CD8-positive, alpha-beta memory T cell (primary cell): ENCODE measurements at places on chromosomes 11 and 22. TPM values are rescaled to one million over a fixed set of nuclear protein-coding genes. Genes with fewer than 3 reads are reported as not detected.

TUB gene
- 0.24 TPM for total RNA-seq

RASL10A gene
- not detected for total RNA-seq

CBLIF gene
- not detected for total RNA-seq

OR52N4 gene
- 0.22 TPM for total RNA-seq

THY1 gene
- 0.40 TPM for total RNA-seq

GRCh38 chr11:32659672-32660071, 76.0 kb downstream of the EIF3M start:
- no peak for DNase-seq
- no peak overlapping the region for H3K27ac ChIP-seq
- no peaks in the 10 kb centered on the region for H3K36me3 ChIP-seq
- H3K4me3 ChIP-seq, result no peak overlapping the region
- H3K27me3 ChIP-seq, result no peaks in the 10 kb centered on the region
- H3K4me1 ChIP-seq, result no peaks in the 10 kb centered on the region

DNA sequence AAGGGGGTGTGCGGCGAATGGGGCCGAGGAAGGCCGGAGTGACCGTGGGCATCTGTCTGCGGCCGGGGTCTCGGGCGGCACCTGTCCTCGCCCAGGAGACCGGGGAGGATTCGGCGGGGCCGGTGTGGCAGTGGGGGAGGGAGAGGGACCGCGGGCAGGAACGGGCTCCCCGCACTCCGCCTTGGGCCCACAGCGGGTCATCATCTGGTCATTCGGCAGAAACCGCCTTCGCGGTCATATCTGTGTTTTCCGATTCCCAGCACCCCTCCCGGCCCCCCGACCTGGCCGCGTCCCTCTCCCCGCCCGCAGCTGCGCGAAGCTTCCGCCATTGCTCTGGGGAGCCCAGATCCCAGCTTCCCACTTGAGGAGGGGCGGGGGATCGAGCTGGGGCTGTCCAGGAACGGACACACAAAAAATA, 824 bp upstream of the CBX6 start:
- peaks cover 5% of the 10 kb centered on the region for H3K36me3 ChIP-seq
- peaks cover 44% of the 10 kb centered on the region for H3K4me1 ChIP-seq
- H3K27me3 ChIP-seq, result no peaks in the 10 kb centered on the region
- H3K27ac ChIP-seq, result peak overlapping the region; percentile 64

DNA sequence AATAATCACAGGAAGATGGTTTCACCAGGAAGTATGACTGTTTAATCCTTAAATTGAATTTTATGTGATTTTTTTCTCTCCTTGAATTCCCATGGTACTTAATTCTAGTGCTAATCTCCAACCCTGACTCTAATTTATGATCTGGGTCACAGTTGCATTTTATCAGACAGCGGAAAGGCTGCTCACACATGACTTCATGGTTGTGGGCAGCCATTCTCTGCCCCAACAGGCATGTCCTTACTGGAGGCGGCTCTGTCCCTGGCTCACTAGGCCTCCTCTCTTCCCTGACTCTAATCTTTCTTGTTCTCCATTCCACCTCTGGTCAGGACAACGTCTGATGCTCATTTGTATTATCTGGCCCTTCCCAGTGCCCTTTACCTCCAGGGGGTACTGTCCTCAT, 184.4 kb downstream of the CHST1 start:
- DNase-seq, result no peak
- H3K36me3 ChIP-seq, result no peaks in the 10 kb centered on the region
- no peak overlapping the region for H3K27ac ChIP-seq

GRCh38 chr11:94876222-94876621, 97.1 kb downstream of the CWC15 start:
- H3K4me3 ChIP-seq, result no peak overlapping the region
- H3K4me1 ChIP-seq, result no peaks in the 10 kb centered on the region
- no peak for DNase-seq
- H3K36me3 ChIP-seq, result no peaks in the 10 kb centered on the region

GRCh38 chr11:12223771-12224536, 113.6 kb downstream of the MICAL2 start:
- peaks cover 47% of the 10 kb centered on the region for H3K4me1 ChIP-seq
- H3K36me3 ChIP-seq, result peaks cover 9% of the 10 kb centered on the region
- no peak for DNase-seq
- H3K27me3 ChIP-seq, result no peaks in the 10 kb centered on the region
- H3K27ac ChIP-seq, result peak overlapping the region; percentile 72
- H3K4me3 ChIP-seq, result peak overlapping the region; percentile 28

GRCh38 chr11:109745996-109746625, 324.1 kb downstream of the C11orf87 start:
- H3K27ac ChIP-seq, result no peak overlapping the region
- H3K4me3 ChIP-seq, result no peak overlapping the region
- no peak for DNase-seq
- H3K27me3 ChIP-seq, result no peaks in the 10 kb centered on the region

- no peak overlapping the region for H3K4me3 ChIP-seq
- DNase-seq, result peak; percentile 32
- H3K4me1 ChIP-seq, result peaks cover 31% of the 10 kb centered on the region
- no peaks in the 10 kb centered on the region for H3K27me3 ChIP-seq
These were observed 18.9 kb downstream of the LIMK2 start for GRCh38 chr22:31230871-31231621.

DNA sequence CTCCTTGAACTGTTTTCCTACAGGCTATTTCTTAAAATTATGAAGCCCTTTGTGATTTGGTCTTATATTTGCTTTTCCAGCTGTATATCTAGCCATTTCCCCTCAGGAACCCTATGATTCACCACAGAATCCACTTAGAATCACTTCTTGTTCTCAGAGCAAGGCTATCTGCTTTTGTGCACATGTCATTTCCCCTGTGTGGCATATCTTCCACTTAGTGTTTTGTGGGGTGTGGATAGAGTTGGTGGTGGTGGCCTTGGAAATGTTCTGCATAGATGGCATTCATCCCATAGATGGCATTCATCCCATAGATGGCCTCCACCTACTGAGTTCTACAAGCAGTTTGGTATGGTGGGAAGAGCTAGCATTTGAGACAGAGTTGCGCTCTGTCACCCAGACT, 44.7 kb downstream of the SWAP70 start:
- H3K4me3 ChIP-seq, result no peak overlapping the region
- no peaks in the 10 kb centered on the region for H3K27me3 ChIP-seq
- H3K4me1 ChIP-seq, result no peaks in the 10 kb centered on the region
- H3K27ac ChIP-seq, result no peak overlapping the region

DNA sequence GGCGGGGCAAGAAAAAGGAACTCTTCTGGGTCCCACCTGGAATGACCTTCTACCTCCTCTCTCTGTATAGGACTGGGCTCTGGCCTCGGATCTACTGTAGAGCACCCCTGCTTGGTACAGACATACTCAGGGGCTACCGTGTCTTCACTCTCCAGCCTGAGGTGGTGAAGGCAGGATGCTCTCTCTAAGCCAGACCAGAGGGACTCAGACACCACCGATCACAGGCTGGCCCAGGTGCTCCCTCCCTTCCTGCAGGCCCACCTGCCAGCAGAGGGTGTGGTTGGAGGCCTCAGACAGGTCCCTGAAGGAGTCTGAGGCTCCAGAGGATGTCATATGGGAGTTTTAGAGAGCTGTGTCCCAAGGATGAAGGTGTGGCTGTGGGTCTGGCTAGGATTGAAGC, 4.1 kb downstream of the NHERF4 start:
- DNase-seq, result no peak
- no peaks in the 10 kb centered on the region for H3K36me3 ChIP-seq
- no peaks in the 10 kb centered on the region for H3K4me1 ChIP-seq
- no peaks in the 10 kb centered on the region for H3K27me3 ChIP-seq

DNA sequence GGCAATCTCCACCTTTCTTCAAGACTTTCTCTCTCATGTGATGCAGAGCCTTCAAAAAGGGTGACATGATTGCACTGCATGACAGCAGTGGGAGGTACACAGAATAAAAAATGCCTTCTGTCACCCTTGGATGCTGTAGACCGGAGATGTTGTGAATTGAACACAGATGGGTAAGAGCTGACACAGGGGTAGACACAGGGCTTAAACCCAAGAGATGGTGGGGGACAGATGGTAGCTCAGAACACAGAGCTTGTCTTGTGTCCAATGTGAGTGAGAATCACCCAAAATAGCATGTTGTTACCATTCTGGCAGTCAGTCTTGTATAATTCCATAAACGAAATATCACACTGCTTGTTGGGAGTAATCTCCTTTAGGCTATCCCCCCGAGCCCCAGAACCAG, 69.9 kb downstream of the JRKL start:
- H3K36me3 ChIP-seq, result no peaks in the 10 kb centered on the region
- H3K4me3 ChIP-seq, result no peak overlapping the region
- H3K4me1 ChIP-seq, result no peaks in the 10 kb centered on the region
- no peaks in the 10 kb centered on the region for H3K27me3 ChIP-seq

- H3K27ac ChIP-seq, result no peak overlapping the region
- H3K4me3 ChIP-seq, result no peak overlapping the region
- H3K27me3 ChIP-seq, result no peaks in the 10 kb centered on the region
- no peaks in the 10 kb centered on the region for H3K36me3 ChIP-seq
These were observed 293.9 kb downstream of the GUCY1A2 start for GRCh38 chr11:106724293-106724892.

DNA sequence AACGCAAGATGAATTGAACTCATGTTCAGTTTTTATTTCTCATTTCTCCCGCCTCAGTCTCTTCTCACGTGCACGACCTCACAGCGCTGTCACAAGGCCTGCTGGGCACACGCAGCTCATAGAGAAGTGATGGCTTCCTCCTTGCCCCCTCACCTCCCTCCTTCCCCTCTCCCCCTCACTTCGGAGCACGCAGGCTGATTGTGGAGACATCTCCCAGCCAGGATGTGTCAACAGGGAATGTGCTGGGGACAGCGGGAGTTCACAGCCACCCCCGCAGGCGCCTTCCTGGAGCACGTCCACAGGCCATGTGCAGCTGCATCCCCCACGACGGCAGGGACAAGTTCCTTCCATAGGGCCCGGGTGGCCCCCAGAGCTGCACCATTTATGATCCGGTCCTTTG, 29.1 kb upstream of the KRTAP5-6 start:
- no peaks in the 10 kb centered on the region for H3K4me1 ChIP-seq
- no peak for DNase-seq
- H3K27ac ChIP-seq, result no peak overlapping the region
- no peaks in the 10 kb centered on the region for H3K36me3 ChIP-seq

DNA sequence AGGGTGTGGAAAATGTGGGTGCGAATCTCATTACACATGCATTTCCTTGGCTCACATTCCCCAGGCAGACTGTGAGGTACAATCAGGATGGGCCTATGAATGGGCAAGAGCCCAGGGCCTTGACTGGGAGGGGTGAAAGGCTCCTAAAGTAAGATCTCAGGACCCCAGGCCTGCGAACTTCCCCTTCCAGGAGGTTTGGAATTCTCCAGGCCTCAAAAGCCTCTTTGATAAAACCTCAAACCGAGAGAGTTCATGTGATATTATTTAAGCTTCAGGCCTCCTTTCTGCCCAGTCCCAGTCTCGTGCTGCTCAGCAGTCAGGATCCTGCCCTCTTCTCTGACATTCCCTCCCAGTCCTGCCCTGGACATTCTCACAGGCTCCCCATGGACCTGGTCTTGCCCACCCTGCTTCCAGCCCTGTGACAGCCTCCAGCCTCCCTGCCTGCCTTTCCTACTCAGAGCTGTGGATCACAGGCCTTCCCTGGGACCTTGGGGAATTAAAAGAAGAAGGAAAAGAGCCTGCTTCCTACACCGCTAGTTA, 37.3 kb upstream of the TEAD1 start:
- H3K4me1 ChIP-seq, result no peaks in the 10 kb centered on the region
- no peak for DNase-seq
- no peak overlapping the region for H3K27ac ChIP-seq
- H3K36me3 ChIP-seq, result no peaks in the 10 kb centered on the region
- H3K27me3 ChIP-seq, result no peaks in the 10 kb centered on the region

DNA sequence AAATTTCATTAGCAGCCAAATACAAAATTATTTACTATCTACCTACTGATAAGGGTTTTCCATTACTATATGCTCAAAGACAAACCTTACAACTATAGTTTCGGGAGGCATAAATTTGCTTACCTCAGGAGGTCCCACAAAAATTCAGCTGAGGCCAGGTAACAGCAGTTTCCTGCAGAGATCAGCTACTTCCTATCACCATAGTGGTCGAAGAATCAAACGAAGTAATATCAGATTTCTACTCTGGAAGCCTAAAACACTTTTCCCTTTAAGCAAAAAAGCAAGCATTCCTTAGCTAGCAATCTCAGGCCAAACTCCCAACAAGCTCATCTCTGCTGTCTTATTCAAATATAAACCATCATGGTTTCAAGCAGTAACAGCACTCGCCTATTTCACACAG, 3.1 kb downstream of the NAP1L4 start:
- peak overlapping the region; percentile 85 for H3K4me3 ChIP-seq
- H3K4me1 ChIP-seq, result peaks cover 50% of the 10 kb centered on the region
- DNase-seq, result no peak
- no peaks in the 10 kb centered on the region for H3K36me3 ChIP-seq

DNA sequence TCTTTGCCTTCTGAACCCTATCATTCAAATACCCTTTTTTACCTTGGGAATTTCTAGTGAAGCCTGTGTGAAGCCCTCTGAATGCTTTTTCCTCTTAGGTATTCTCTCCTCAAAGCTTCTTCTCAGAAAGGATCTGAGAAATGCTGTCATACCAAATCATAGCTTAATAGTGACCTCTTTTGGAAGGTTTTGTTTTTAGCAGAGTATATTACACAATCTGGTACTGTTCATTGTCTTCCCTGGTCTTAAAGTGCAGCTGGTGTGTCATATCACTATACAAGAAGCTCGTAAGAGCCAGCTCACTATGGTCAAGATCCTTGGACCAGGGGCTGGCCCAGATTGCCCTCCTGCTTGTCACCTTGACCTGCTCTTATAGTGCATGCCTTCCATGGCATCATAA, 204.4 kb upstream of the ANO5 start:
- no peak for DNase-seq
- H3K36me3 ChIP-seq, result no peaks in the 10 kb centered on the region
- no peaks in the 10 kb centered on the region for H3K27me3 ChIP-seq
- no peak overlapping the region for H3K27ac ChIP-seq
- no peak overlapping the region for H3K4me3 ChIP-seq
- H3K4me1 ChIP-seq, result no peaks in the 10 kb centered on the region

DNA sequence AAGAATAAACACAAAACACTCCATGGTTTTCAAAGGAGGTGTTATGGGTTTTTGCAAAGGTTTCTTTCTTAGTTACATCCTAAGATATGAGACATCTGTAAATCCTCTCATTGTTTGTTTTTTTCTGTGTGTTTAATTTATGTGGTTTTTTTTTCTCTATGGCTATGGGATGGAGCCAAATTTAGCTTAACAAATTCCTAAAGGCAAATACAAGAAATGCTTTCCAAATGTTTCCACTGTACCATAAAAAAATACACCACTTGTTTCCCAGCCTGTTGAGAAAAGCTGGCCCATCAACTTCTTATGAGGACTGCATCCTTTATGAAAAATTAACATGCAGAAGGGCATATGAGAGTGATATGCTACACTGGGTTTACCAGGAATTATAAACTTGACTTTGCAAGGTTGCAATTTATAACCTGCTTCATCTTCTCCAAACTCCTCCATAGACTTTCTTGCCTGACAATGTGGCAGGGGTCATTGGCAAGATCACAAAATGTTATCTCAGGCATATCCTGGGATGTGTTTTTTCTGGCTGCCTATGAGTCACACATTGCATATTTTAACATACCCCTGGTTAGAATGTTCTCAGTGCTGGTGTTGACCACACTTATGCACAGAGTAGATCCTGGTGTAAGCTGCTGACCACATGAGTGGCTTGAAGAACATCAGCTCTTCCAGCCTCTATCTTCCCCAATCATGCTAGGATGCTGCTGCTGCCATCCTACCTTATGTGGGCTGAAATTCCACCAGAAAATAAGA, 137.6 kb upstream of the TTC12 start:
- H3K27ac ChIP-seq, result no peak overlapping the region
- no peak for DNase-seq
- H3K4me1 ChIP-seq, result no peaks in the 10 kb centered on the region
- no peak overlapping the region for H3K4me3 ChIP-seq
- H3K36me3 ChIP-seq, result no peaks in the 10 kb centered on the region
- no peaks in the 10 kb centered on the region for H3K27me3 ChIP-seq
